ENCODE measurements at places on chromosomes 6 and 20.

GRCh38 chr20:57869951-57870315, 160.1 kb upstream of the PMEPA1 start:
- DNase-seq, result no peak

- no peak for DNase-seq
Observed at GRCh38 chr20:34896086-34896621, 19.7 kb downstream of the ACSS2 start.

DNA sequence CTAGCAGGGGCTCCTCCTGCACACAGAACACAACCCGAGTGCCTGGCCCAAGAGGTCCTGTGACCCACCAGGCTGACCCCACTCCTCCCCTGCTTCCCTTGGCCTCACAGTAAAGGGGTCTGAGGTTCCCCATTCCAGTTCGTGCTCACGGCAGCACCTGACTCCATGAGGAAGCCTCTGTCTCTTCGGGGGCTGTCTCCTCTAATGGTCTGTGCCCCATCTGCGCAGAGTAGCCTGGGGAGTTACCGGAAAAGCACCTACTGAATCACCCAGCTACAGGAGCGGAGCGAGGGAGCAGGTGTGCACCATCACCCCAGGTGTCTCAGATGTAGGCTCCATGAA, 93.2 kb downstream of the ASXL1 start:
- DNase-seq, result no peak

DNA sequence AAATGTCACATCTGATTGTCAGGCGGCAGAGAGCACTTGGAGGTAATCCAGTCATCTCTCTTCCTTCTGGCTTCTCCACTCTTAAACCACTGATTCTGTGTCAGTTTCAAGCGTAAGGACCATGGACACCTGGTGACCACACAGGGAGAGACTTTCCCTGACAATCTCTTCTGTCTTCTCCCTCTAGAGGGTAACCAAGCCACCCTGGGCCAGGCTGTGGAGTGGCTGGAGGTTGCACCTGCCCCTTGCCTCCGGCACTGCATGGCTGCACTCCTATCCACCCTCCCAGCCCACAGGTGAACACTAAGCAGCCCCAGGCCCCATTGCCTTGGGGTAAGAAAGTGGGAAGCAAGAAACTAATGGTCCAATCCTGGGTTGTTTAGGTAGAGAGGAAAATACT, 78.7 kb downstream of the BFSP1 start:
- DNase-seq, result no peak

DNA sequence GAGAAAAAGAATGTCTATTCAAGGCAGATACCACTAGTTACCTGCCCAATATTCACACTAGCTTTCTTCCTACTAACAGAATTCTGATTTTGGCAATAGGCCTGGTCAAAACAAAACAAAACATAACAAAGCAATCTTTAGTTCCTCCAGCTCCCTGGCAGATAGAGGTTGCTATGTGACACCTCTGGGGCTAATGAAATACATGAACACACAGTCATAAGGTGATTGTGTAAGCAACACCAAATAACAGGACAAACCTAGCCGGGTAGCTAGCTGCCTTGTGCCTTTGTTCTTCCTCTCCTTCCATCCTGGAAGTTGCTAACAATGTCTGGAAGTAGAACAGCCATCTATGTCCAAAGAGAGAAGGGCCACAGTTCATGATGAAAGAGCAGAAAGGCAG, 6.0 kb upstream of the HMGN3 start:
- no peak for DNase-seq

GRCh38 chr20:10789386-10789785, 115.6 kb upstream of the JAG1 start:
- DNase-seq, result no peak

DNA sequence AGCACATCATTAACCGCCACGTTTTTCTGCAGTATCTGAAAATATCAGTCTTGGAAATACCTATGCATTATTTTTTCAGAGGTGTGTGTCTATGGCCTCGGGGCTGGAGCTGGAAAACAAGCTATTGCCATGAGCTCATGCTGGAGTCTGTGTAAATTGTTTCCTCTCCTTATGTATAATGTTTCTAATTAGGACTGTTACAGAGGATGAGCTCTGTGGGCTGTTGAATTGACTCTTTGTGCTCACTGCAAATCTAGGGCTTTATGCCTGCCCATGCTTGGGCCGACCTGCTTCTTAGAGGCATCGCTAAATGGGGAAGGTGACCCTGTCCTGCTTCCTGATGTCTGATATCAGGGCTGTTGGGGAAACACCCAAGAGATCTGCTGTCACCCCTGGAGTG, 80.8 kb upstream of the SLC22A16 start:
- no peak for DNase-seq

DNA sequence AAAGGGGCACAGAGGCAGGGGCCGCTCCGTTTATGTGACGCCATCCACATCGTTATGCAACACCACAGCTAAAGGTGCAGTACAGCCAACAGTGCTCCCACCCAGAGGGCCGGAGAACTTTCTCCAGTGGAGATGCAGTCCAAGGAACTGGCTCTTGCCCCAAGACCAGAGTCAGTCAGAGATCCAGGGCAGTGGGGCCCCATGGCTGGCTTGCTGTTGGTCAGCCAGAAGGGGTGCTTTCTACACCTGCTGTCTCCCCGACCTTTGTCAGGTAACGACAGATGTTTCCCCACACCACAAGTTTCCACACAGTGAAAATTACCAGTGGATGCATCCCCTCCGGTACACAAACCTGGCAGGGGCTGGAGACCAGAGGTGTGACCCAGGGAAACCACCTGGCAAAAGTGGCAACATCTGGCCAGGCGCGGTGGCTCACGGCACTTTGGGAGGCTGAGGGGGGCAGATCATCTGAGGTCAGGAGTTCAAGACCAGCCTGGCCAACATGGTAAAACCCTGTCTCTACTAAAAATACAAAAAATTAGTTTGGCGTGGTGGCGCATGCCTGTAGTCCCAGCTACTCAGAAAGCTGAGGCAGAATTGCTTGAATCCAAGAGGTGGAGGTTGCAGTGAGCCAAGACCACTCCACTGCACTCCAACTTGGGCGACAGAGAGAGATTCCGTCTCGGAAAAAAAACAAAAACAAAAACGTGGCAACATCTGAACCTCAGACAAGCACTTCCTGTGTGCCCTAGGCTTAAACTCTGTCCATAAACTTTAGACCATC, 34.9 kb downstream of the UBE2V1 start:
- no peak for DNase-seq

- no peak for DNase-seq
Observed at GRCh38 chr20:23105193-23105592, 19.1 kb upstream of the CD93 start.

DNA sequence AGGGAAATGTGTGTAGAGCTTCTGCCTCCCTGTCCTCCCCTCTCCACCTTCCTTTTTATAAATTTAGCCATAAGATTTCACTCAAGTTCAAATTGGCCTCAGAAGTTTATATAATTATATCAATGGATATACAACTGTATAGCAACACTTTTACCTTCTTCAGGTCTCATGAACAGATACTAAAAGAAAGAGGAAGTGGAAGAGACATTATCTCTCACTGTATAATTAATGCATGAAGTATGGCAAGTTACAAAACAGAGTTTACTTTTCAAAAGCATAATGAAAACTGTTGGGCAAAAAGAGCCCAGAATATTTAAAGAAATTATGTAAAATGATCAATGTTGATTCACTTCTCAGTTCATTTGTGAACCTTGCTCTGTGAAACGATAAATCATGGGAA, 99.7 kb downstream of the PDE7B start:
- DNase-seq, result no peak

- DNase-seq, result no peak
Observed at GRCh38 chr6:3490625-3490980, 33.8 kb upstream of the SLC22A23 start.

DNA sequence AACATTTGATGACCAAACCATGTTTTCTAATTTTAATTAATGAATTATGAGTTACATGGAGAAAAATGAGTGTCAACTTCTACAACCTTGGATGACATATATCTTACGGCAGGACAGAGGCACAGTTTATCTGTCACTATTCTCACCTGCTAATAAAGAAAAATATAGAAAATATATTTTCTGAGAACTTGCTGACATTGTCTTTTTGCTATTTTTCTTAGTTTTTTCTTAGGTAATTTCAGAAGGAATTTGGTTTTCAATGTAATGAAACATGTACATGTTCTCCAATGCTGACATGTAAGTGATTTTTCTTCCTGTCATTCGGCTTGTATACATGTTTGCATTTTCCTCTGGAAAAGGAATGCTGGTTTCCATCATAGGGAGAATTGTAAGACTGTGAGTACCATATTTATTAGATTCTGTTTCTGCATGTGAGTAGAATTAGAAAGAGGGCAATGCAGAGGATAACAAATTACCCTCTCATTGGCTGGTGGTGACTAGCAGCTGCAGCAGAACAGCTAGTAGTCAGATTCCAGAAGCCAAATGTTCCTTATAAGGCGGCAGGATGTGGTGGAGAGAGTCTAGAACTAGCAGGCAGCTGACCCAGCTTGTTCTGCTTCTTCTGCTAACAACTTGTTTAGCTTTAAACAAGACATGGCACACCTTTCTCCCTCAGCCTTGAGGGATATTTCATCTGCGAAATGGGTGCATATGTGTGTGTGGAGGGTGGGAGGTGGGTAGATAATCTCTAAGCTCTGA, 132.8 kb upstream of the SPACA1 start:
- no peak for DNase-seq

- no peak for DNase-seq
Observed at GRCh38 chr6:137282254-137282653, 63.1 kb upstream of the IFNGR1 start.

- no peak for DNase-seq
Observed at GRCh38 chr6:35678021-35678654, 10.6 kb downstream of the FKBP5 start.

DNA sequence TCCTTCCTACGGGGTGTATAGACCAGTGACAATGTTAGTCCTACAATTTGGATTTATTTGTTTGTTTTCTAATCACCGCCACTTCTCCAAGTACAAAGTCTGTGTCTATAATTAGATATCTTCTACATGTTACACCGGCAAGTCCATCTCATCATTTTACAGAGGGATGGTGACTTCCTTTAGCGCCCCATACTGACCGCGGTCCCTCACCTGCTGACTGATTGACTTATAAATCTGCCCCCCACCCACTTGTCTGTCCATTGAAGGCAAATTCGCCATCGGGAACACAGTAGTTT, 8.9 kb upstream of the NR2E1 start:
- DNase-seq, result no peak

- no peak for DNase-seq
Observed at GRCh38 chr6:154661768-154662167, 71.4 kb upstream of the SCAF8 start.

- no peak for DNase-seq
Observed at GRCh38 chr6:20113649-20114224, 98.5 kb downstream of the MBOAT1 start.

DNA sequence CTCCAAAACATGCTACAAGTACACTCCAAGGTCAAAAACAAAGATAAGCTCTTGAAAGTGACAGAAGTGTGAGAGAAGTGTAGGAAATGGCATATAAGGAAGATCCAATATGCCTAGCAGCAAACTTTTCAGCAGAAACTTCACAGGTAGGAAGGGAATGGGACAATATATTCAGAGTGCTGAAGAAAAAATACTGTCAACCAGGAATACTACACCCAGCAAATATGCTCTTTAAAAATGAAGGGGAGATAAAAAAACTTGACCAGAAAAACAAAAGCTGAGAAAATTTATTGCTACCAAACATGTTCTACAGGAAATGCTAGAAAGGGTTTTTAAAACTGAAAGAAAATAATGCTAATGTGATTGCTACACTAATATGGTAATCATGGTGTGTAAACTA, 46.2 kb downstream of the THBS2 start:
- DNase-seq, result no peak

GRCh38 chr20:43068482-43068881, 121.2 kb downstream of the PTPRT start:
- DNase-seq, result no peak

- no peak for DNase-seq
Observed at GRCh38 chr6:15907914-15908518, 220.9 kb upstream of the MYLIP start.

DNA sequence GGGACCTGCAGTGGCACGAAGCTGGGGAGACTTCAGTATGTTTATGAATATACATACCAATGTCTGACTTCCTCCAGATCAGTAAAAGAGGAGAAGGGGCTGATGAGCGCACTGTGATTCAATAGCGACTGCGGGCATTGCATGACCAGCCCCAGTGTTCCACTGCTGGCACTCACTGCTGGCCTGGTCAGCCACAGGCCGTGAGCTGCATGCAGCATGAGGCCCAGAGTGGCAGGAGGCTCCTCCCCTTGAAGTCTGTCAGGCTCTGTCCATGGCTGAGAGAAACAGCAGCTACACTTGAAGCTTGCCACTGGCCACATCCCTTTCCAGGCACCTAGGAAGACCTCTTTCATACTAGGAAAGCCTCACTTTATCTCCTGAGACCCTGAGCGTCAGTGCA, 265.9 kb upstream of the CDYL start:
- no peak for DNase-seq

DNA sequence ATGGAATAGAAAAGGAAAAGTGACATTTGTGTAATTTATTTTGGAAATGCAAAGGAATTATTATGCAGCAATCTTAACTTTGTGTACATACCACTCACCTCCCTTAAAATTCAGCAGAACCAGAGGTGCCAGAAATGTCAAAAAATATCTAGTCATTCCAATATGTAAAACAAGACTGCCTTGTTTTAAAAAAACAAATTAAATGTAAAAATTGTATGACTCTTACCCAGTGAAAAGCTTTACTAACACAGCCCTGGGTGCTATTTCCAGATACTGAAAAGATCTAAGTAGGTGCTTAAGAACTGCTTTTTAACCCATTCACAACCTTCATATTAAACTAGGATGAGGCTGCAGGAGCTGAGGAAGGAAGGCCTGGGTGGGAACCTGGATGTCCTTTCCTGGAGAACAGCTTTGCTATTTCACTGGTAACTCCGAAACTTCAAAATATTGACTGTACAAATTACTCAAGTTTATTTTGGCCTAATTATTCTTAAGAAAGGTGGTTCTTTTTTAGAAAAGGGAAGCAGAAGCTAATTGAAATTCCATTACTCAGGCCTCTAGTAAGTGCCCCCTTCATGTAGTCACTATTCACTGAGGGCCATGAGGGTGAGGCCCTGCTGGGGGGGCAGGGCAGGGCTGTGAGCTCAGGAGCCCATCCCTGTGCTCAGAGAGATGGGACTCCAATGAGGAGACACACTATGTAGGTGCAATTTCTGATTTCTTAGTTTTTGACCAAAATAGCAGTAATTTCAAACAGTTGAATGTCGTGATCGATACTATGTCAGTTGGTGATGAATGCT, 139.6 kb downstream of the MAP3K4 start:
- DNase-seq, result no peak

GRCh38 chr20:40896814-40897700, 131.6 kb upstream of the TOP1 start:
- DNase-seq, result no peak
